ENCODE measurements at places on chromosomes 11 and 22.

DNA sequence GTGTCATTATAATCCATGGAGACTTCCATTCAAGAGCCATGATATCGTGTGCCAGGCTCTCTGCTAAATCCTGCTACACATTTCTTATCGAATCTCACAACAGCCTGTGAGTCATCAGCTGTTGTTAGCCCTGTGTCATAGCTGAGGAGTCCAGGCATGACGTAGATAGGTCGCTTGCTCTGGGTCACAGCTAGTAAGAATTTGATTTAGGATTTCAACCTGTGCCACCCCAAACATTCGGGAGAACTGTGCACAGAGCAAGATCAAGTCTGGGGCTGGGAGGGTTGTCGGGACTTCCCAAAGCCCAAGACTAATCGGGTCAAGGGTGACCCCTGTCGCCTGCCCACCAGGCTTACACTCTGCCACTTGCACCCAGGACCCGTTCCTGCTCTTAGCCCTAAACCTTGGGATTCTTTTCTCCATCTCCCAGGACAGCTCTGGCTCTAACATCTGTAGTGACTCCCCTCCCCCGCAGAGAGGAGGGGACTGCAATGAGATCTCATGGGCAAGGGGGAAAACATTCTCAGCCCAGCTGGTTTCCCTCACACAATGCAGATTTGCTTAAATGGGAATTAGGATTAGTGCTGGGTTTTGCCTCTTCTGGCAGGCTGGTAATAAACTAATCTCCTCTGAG is 34.3 kb downstream of the TSPAN18 start:
- DNase-seq, result no peak

DNA sequence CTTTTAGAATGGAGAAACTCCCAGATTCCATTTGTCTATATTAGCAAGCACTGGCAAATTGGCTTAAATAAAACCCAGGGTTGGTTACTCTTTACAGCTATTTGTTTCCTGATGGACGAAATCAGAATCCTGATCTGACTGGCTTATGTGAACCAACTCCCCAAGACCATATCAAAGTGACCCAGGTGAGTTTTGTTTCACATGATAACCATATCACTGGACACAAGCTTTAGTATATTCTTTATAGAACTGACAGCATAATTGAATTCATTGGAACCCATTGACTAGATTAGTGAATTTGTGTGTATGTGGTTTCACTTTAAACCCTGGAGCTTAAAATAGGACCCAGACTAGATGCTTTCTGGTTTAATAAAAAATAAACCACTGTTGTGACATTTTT is 39.3 kb downstream of the MCAM start:
- DNase-seq, result no peak

GRCh38 chr11:13207665-13208594 is 69.7 kb upstream of the BMAL1 start:
- no peak for DNase-seq

- DNase-seq, result no peak
Observed at GRCh38 chr11:55826919-55827318, at the start of gene OR5L2. TSS of gene OR5L2 (plus strand) at chr11:55827219. CDS start at chr11:55827219, 0 bp downstream.

DNA sequence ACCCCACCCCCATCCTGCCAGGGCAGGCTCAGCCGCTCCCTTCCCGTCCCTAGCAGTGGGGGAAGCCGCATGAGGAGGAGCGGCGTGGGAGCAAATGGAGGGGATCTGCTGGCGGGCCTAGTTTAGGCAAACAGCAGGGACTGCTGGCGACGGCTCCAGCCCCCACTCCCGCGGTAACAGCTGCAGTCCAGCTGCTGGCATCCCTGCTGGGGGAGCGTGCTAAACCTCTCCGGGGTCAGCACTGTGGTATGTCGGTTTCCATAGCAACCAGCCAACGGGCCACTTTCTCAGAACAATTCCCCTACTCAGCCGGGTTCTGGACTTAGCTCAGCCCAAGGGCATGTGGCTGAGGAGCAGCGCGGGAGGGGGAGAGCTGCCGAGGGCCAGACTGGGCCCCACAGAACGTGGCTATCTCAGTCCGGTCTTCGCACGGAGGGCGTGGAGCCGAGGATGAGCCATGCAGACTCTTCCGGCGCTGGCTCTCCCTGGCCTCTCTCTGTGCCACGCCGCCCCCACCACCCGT is 98.8 kb downstream of the PKNOX2 start:
- DNase-seq, result no peak

GRCh38 chr22:46963672-46964545 is 201.5 kb downstream of the TBC1D22A start:
- DNase-seq, result no peak

GRCh38 chr11:105274631-105275030 is 135.1 kb upstream of the CARD18 start:
- DNase-seq, result no peak

GRCh38 chr11:8265681-8266241 is 2.1 kb upstream of the LMO1 start:
- no peak for DNase-seq

DNA sequence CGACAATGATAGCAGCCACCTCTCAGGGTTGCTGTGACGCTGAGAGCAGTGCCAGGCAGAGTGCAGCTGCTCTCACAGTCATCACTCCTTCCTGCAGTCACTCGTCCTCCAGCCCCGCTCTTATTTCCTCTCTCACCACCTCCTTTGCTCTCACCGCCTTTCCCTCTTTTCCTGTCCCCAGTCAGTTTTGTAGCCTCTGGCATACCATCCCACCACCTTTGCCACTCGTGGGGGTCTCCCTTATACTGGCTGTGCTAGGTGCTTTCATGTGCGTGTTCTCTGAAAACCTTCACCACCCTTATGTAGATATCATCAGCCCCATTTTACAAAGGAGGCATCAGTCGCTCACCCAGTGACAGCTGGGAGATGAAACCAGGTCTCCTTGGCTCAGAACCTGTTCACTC is 19.3 kb upstream of the ST3GAL4 start:
- no peak for DNase-seq

GRCh38 chr22:38748487-38749136 is 7.2 kb downstream of the SUN2 start:
- no peak for DNase-seq

GRCh38 chr22:27127911-27128310 is 470.5 kb downstream of the MIAT start:
- DNase-seq, result no peak

DNA sequence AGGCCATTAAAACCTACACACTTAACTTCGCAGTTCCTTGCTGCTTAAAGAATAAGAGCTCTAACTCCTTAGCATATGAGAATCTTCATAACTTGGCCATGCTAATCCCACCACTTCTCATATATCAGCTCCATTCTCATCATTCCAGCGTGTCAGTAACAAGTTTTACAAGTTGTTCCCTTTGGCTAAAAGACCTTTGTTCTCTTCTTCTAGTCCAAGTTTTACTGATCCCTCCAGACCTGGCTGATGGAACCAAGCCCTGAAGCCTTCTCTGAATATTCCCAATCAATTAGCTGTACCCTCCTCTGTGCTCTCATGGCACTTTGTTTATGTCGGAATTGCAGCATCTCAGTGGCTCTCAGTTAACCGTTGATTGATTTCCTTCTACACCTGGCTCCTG is 35.8 kb downstream of the GAB2 start:
- DNase-seq, result no peak

- DNase-seq, result no peak
Observed at GRCh38 chr11:1604181-1604580, 4.1 kb downstream of the KRTAP5-3 start.

- DNase-seq, result no peak
Observed at GRCh38 chr22:40082184-40082583, 87.4 kb downstream of the FAM83F start.

GRCh38 chr22:48070760-48071159 is 1308.3 kb downstream of the TBC1D22A start:
- no peak for DNase-seq

DNA sequence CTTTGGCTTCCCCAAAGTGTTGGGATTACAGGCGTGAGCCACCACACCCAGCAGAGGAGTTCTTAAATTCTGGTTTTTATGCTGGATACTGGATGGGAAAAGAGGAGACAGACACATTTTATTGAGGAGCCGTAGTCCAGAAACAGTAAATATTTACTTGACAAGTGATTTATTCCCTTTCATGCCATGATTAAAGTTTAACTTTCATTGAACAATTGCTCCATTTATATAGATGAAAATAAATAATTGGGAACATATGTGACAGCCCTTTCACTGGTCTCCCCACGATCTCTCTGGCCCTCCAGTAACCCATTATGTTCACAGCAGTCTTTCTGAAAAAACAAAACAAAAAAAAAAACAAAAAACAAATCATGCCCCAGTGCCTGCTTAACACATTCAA is 19.3 kb upstream of the GRK3 start:
- no peak for DNase-seq

DNA sequence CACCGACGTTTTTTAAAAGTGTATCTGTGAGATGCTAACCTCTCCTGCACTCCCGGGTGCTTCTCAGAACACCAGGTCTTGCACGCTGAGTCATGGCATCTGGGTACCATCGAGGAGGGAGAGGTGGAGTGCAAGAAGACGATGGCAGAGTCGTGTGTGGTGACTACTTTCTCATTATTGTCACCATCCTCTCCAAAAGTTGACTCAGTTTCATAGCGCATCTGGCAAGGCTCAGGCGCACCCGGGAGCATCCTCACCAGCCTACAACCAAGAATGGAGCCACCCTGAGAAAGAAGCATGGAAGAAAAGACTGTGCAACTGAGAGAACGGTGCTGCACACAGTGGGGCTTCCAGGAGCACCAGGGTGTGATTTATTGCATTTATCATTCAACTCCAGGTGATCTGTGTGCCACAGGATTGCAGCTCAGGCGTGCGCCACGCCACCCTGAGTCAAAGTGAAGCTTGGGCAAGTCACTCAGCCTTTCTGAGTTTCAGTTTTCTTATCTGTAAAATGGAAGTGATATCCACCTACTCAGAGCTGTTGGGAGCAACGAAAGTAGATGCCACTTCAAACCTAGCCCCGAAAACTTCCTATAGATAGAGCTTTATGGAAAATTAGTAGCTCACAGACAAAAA is 65.4 kb downstream of the LINC01488 start:
- no peak for DNase-seq

- no peak for DNase-seq
Observed at GRCh38 chr11:100752371-100753171, 65.5 kb downstream of the ARHGAP42 start.

DNA sequence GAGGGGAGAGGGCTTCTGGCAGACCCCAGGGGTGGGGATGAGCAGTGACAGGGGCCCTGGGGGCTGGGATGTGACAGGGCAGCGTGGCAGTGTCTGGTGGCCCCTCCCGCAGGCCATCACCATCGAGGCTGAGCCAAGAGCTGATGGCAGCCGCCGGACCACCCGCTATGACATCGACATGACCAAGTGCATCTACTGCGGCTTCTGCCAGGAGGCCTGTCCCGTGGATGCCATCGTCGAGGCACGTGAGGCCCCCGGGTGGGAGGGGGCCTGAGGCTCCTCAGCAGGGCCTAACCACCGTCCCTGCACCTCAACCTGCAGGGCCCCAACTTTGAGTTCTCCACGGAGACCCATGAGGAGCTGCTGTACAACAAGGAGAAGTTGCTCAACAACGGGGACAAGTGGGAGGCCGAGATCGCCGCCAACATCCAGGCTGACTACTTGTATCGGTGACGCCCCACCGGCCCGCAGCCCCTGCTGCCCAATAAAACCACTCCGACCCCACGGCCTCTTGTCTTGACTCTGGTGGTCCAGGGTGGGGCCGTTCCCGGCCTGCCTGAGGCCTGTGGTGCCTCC is 2.6 kb upstream of the TCIRG1 start:
- DNase-seq, result no peak

- DNase-seq, result no peak
Observed at GRCh38 chr11:80136991-80137390, 696.2 kb upstream of the TENM4 start.

DNA sequence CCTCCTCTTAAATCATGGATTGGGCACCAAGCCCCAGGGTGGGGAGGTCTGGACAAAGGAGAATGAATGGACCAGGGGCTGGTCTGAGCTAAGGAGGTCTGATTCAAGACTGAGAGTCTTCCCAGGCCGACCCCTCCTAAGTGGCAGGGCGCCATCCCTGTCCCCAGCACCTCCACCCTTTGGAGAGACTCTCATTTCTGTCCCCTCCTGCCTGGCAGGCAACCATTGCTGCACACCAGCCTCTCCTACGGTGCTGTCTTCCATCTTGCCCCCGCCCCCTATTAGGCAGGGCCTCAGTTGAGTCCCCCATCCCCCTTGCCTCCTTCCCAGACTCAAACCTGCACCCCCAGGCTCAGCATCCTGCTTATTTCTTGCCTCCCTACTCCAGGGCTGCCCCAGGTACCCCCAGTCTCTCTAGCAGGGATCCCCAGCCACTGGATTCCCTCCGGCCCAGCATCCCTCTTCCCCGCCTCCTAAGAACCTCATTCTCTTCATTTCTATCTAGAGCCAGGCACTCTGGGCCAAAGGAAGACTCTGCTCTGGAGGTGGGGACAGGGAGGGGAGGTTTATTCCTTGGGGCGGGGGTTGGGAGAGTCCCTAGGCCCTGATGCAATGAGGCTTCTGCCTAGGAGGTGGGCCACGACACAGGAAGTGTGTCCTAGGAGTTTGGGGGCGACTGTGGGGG is 1.7 kb upstream of the RCOR2 start:
- no peak for DNase-seq

DNA sequence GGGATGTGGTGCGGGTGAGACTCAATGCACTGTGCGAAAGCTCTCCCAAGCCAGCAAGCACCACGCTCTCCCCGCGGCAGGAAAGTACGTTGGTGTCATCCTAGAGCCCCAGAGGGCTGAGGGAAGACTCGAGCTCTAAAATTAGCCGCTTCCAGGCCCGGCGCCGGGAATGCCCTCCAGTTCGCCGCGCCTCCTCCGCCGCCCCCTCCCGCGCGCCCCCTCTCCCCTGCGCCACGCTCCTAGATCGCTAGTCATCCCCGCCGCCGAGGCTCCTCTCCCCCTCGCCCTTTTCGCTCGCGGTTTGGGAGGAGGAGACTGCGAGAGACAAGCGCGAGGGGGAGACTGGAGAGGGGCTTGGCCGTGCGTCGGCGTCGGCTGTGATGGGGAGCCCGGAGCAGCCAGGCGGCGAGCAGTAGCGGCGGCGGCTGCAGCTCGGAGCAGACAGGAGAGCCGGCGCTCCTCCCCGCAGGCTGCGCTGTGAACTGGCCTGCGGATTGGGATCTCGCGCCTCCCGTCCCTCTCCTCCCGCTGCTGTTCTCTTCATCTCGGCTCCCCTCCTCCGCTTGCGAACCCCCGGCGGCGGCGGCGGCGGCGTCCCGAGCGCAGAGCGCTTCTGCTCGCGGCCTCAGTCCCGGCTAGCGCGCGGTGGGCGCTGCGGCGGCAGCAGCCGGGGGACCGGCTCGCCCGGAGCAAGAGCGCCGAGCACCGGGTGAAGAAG is at the start of gene FAT3:
FAT3 (plus strand) TSS at position 412 of the 718 bp plus-strand sequence. CDS start 127,295 bp downstream, outside the sequence.
- no peak for DNase-seq
